ENCODE measurements at places on chromosomes 13 and 19. TPM values are rescaled to one million over a fixed set of nuclear protein-coding genes. Genes with fewer than 3 reads are reported as not detected.

- DNase-seq, result no peak
- no peak overlapping the region for H3K27ac ChIP-seq
- H3K4me1 ChIP-seq, result no peaks in the 10 kb centered on the region
- no peaks in the 10 kb centered on the region for H3K36me3 ChIP-seq
- no peaks in the 10 kb centered on the region for H3K27me3 ChIP-seq
These were observed 59.8 kb upstream of the SOX1 start for GRCh38 chr13:112007191-112007590.

DNA sequence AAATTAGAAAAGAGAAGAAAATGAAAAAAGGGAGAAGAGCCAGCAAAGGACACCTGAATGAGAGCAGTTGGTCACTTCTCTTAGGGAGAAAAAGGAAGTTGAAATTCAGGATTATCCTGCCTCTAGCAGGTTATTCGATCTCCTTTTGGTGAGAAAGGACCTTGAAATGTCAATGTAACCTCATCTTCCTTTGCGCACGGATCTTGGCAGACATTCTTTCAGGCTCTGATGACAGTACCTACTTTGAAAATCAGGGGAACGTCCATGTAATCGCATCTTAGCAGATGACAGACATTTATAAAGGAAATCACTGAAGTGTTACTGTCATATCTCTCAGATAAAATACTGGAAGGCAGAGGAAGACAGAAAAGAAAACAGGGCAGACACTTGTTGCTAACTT lies 36.7 kb downstream of the FRY start:
- no peak overlapping the region for H3K27ac ChIP-seq
- no peak for DNase-seq
- no peaks in the 10 kb centered on the region for H3K36me3 ChIP-seq
- peaks cover 16% of the 10 kb centered on the region for H3K27me3 ChIP-seq
- no peak overlapping the region for H3K4me3 ChIP-seq

- peaks cover 16% of the 10 kb centered on the region for H3K4me1 ChIP-seq
- no peaks in the 10 kb centered on the region for H3K27me3 ChIP-seq
- no peaks in the 10 kb centered on the region for H3K36me3 ChIP-seq
These were observed 42.7 kb downstream of the GATAD2A start for GRCh38 chr19:19448238-19448544.

DNA sequence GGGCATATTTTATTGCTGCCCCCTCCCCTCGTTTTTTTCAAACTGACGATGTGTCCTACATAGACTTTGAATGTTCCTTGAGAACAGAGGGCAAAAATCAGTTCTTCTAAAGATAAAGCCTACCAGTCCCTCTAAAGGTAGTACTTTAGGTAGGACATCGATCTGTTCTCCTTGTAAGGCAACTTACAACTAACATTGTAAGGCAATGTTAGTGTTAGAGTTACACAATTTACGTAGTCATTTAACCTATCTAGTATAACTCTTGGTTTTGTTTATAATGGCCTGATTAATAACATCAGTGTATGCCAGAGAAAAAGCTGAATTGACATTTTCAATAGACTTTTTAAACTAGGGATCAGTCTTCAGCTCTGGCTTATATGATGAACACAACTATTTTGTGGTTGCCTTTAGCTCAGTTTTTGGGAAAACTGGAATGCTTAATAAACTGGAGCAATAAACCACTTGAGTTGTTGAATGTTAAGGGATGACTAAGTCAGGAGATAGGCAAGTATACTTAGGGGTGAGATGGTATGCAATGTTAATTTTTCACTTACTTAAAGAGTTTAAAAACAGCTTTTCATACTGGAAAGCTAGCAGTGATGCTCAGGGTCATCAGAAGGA lies 2.2 kb downstream of the NDFIP2 start:
- no peak for DNase-seq
- peaks cover 18% of the 10 kb centered on the region for H3K27me3 ChIP-seq
- no peaks in the 10 kb centered on the region for H3K36me3 ChIP-seq
- no peak overlapping the region for H3K27ac ChIP-seq

GRCh38 chr13:32272021-32272683 lies 43.0 kb downstream of the ZAR1L start:
- no peaks in the 10 kb centered on the region for H3K36me3 ChIP-seq
- H3K27me3 ChIP-seq, result no peaks in the 10 kb centered on the region
- no peak overlapping the region for H3K4me3 ChIP-seq
- H3K4me1 ChIP-seq, result peaks cover 5% of the 10 kb centered on the region

- no peak for DNase-seq
- no peaks in the 10 kb centered on the region for H3K36me3 ChIP-seq
- no peak overlapping the region for H3K4me3 ChIP-seq
- H3K27me3 ChIP-seq, result peaks cover 5% of the 10 kb centered on the region
These were observed 7.7 kb downstream of the ARHGAP45 start for GRCh38 chr19:1074544-1075283.

- no peak for DNase-seq
- H3K27ac ChIP-seq, result no peak overlapping the region
- no peaks in the 10 kb centered on the region for H3K4me1 ChIP-seq
These were observed 314.3 kb upstream of the ARGLU1 start for GRCh38 chr13:106882246-106882645.

DNA sequence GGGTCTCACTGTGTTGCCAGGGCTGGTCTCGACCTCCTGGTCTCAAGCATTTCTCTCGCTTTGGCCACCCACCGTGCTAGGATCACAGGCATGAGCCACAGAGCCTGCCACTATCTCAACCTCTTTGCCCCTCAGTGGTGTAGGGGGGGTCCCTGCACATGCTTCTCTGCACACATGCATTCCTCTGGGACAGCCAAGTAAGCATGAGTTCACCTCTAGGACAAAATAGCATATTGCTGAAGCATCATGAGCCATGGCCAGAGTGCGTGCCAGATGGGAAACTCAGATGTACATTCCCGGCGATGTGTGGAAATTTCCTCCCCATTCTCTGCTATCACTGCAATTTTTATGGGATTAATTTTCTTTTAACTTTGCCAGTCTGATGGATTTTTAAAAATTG lies 23.1 kb downstream of the CHAF1A start:
- peaks cover 5% of the 10 kb centered on the region for H3K36me3 ChIP-seq
- no peaks in the 10 kb centered on the region for H3K4me1 ChIP-seq
- H3K27ac ChIP-seq, result no peak overlapping the region
- DNase-seq, result no peak
- H3K27me3 ChIP-seq, result no peaks in the 10 kb centered on the region

- H3K36me3 ChIP-seq, result peaks cover 2% of the 10 kb centered on the region
- H3K27me3 ChIP-seq, result no peaks in the 10 kb centered on the region
- H3K4me3 ChIP-seq, result no peak overlapping the region
- no peak for DNase-seq
These were observed 650.1 kb downstream of the FGF9 start for GRCh38 chr13:22320991-22321390.

DNA sequence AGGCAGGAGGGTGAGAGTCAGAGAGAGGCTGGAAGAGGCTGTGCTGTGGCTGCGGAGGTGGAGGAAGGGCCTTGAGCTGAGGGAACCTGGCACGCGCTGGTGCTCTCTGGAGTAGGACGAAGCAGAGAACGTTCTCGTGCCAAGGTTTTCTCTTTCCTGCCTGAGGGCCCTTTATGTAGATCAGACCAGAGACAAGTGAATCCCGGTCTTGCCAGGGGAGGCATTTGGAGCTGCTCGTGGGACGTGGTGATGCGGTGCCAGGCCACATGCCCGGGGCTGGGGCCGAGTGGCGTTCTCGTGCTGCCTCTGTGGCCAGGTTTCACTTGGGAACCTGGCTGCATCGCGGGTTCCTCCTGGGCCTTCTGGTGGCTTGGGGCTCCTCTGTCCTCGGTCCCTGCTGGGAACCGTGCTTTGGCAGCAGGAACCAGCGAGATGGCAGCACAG lies 54.2 kb downstream of the KDM4B start:
- DNase-seq, result no peak
- no peaks in the 10 kb centered on the region for H3K27me3 ChIP-seq
- peaks cover 34% of the 10 kb centered on the region for H3K4me1 ChIP-seq
- no peak overlapping the region for H3K4me3 ChIP-seq
- H3K36me3 ChIP-seq, result peaks cover 2% of the 10 kb centered on the region

DNA sequence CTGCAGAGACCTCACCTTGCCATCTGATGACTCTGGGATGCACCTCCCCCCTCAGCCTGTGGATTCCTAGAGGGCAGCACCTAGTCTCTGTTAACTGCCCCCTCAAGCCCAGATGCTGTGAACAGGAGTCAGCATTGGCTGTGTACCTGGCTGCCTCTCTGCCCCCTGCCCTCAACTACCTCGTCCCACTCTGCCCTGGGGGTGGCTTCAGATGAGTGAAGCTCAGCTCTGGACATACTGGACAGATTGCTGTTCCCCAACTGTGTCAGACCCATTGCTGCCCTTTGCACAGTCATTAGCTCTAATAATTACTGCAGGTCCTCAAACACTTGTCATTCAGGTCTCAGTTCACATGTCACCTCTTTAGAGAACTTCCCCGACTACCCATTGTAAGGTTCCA lies 182.1 kb upstream of the TSHZ3 start:
- H3K4me3 ChIP-seq, result no peak overlapping the region
- no peak overlapping the region for H3K27ac ChIP-seq
- no peaks in the 10 kb centered on the region for H3K27me3 ChIP-seq

DNA sequence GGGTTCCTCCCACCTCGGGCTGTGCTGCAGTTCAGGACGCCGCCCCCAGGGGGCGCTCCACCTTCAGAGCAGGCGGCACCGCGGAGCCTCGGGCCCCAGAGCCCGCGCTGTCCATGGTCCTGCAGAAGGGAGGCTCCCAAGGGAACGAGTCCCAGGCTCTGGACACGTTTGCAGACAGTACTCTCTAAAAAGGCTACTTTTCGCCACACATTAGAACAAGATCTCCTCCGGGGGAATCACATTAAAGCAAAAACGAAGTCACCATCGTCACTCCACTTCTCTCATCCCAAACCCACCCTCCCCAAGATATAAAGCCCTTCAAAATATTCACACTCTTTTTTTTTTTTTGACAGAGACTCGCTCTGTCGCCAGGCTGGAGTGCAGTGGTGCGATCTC lies 4.6 kb upstream of the SIGLEC10 start:
- H3K27ac ChIP-seq, result no peak overlapping the region
- DNase-seq, result peak; percentile 89
- no peaks in the 10 kb centered on the region for H3K4me1 ChIP-seq
- no peaks in the 10 kb centered on the region for H3K36me3 ChIP-seq
- H3K4me3 ChIP-seq, result no peak overlapping the region

- H3K4me3 ChIP-seq, result no peak within 1 kb of the TSS
- no peak for DNase-seq
- no peak within 1 kb of the TSS for H3K27ac ChIP-seq
- peaks cover 18% of the 10 kb centered on the region for H3K27me3 ChIP-seq
- H3K36me3 ChIP-seq, result no peaks in the 10 kb centered on the region
- H3K4me1 ChIP-seq, result peaks cover 4% of the 10 kb centered on the region
These were observed at the start of gene STOML3 for GRCh38 chr13:38990693-38991092. STOML3 (minus strand) TSS chr13:38990831; CDS start chr13:38990721, 110 bp downstream.

GRCh38 chr19:38683393-38684077 lies 36.1 kb downstream of the ACTN4 start:
- H3K27ac ChIP-seq, result peak overlapping the region; percentile 97
- H3K27me3 ChIP-seq, result no peaks in the 10 kb centered on the region
- H3K4me1 ChIP-seq, result peaks cover 86% of the 10 kb centered on the region
- peak; percentile 91 for DNase-seq
- H3K4me3 ChIP-seq, result no peak overlapping the region
- peaks cover 15% of the 10 kb centered on the region for H3K36me3 ChIP-seq

DNA sequence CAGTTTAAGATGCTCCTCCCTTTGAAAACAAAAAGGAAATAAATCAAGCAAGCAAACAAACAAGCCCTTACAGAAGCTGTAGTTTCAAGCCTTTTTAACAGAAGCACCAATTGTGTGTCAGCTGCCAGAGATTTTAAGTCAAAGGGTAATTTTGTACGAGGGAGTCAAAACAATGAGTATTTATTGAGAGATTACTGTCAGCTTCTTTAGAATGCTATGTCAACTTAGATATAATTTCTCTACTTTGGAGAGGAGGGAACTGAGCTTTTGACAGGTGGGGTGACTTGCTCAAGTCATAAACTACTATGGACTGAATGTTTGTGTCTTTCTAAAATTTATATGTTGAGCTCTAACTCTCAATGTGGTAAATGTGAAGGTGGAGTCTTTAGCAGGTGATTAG lies 10.5 kb upstream of the CBY2 start:
- H3K27ac ChIP-seq, result no peak overlapping the region
- no peaks in the 10 kb centered on the region for H3K4me1 ChIP-seq
- no peak overlapping the region for H3K4me3 ChIP-seq

DNA sequence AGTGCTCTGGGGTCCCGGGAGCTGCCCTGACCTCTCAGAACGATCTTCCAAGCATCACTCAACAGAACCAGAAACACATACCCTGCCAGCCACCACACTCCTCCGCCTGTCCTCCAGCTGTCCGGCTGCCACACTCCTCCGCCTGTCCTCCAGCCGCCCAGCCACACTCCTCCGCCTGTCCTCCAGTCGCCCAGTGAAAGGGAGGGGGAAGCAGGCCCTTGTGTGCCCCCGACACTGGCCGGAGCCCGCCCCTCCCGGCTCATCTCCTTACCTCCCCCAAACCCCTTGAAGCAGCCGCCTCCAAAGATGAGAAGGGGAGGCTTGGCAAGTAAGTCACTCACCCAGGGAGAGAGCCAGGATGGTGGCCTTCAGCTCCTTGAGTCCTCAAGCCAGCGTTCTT lies 40.2 kb downstream of the STK24 start:
- no peak for DNase-seq
- no peak overlapping the region for H3K4me3 ChIP-seq
- no peaks in the 10 kb centered on the region for H3K27me3 ChIP-seq
- H3K27ac ChIP-seq, result peak overlapping the region; percentile 67
- H3K4me1 ChIP-seq, result peaks cover 61% of the 10 kb centered on the region

DNA sequence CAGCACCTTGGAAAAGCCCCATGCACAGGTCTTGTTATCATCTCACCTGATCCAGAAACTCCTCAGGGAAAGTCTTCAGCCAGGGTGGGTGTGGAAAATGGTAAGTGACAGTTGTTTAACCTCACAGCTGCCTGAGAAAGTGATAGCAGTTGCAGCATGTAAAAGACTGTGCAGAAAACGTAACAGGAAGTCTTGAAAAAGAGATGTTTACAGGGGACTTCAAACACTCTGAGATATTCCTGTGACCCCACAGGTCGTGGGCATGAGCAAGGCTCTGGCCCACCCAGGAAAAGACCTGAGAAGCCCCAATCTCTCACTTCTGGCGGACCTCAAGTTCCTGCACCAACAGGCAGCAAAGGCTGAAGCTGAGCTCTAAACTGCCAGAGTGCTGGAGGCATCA lies 826.9 kb downstream of the UQCRFS1 start:
- no peaks in the 10 kb centered on the region for H3K4me1 ChIP-seq
- no peak overlapping the region for H3K4me3 ChIP-seq
- H3K27me3 ChIP-seq, result no peaks in the 10 kb centered on the region
- H3K36me3 ChIP-seq, result no peaks in the 10 kb centered on the region
- no peak for DNase-seq

DNA sequence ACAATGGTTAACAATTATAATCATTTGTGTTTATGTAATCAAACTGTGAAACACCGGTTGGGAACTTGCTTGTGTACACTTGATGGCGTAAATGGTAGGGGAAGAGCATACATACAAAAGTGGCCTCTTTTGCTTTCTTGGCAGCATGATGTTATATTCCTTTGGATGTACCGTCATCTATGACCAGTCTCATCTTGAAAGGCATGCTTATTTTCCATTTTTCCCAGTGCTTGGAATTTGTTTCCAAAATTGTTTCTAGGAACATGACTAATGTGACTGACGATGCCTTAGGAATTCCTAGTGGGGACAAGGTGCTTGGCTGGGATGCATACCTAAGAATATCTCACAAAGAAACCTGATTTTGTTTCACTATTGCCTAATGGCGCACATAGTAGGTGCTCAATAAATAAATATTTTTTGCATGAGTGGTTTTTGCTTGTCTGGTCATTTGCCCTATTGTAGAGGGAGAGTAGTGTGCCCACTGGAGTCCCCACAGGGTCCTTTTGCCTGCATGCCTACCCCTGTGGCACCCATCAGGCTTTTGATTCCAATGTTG lies 45.5 kb downstream of the SAE1 start:
- H3K4me3 ChIP-seq, result no peak overlapping the region
- peak overlapping the region; percentile 91 for H3K27ac ChIP-seq
- peaks cover 53% of the 10 kb centered on the region for H3K4me1 ChIP-seq
- H3K27me3 ChIP-seq, result no peaks in the 10 kb centered on the region
- DNase-seq, result no peak

The TEX101 gene
- total RNA-seq, result not detected

The CEACAM20 gene
- not detected for total RNA-seq

The MEDAG gene
- total RNA-seq, result 2.0 TPM

The OR7D2 gene
- total RNA-seq, result 0.86 TPM
